Activated gamma-delta T cell treated with Interleukin-2 at 50 U/mL for 16 hours (primary cell): ENCODE measurements at places on chromosomes 5 and 9.

DNA sequence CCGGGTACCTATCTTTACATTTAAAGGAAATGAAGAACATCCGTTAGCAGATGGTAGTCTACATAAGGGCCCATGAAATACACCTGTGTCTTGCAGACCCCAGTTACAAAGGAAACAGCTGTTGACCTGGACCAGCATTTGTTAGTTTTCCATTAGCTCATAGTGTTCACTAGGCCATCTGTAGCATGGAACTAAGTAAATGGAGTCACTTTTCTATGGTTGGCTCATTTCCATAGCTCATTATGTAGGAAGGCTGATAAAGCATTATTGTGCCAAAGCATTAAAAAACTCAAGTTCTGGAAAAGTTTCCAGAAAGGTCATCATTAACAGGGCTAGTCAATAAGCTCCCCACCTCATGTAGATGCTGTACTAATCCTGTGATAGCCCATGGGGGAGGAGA lies 62.1 kb downstream of the PCSK1 start:
- no peak for DNase-seq

DNA sequence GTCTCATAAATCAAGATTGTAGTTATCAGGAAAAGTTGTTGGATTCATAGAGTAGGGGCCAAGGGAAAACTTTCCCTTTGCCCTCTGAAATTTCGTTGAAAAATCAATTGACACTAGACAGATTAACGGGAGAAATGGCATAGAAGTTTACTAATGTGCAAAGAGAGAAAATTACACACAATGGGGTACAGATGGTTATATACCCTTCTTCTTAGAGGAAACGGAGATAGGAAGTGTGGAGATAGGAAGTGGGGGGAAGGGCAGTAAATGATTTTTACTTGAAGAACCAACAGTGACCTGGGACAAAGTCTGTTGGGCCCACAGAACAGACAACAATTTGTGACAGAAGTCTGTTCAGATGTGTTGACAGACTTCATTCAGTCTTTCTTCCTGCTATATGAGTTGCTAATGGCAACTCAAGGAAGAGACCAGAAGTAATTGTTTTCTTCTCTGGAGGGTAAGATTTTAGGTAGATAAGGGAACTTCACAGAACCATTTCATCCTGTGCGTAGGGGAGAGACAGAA lies 177.9 kb downstream of the C9orf152 start:
- DNase-seq: no peak

- DNase-seq: no peak
Measured at GRCh38 chr5:119318256-119318894, 37.4 kb upstream of the TNFAIP8 start.

- no peak for DNase-seq
Measured at GRCh38 chr5:150542933-150543445, 35.1 kb downstream of the NDST1 start.

DNA sequence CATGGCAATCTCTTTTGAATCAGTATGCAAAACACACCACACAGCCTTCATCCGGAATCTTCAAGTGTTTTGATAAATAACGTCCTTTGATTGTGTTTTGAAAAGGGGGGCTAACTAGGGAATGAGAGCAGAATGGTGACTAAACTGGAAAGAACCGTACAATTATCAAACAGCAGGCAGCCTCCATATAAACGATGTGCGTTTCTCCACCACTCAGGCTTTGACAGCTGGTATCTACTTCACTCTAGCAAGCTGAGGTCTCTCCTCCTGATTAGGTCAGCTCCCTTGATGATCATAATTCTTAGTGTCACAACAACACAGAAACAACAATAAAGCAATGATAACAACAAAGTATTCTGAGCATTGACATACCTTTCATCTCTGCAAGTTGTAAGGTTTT lies 465.9 kb downstream of the TUSC1 start:
- DNase-seq: no peak

DNA sequence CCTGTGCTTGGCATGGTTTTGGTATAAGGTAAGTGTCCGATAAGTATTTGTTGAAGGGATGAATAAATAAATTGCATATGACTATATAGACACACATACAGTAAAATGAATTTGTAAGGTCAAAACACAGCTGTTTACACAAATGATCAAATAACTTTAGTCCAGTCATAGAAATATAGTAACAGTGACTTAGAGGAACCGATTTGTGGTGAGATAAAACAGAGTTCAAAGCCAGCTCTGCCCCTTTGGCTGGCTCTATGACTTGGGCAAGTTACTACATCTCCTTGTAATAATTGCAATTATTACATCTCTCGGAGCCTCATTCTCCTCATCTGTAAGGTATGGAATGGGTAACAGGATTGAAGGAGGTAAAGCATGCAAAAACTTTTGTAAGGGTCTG lies 384.0 kb downstream of the PLK2 start:
- no peak for DNase-seq

GRCh38 chr9:33101104-33101951 lies 24.9 kb upstream of the SMU1 start:
- DNase-seq: no peak

- no peak for DNase-seq
Measured at GRCh38 chr5:141876628-141877355, 1.4 kb downstream of the PCDH1 start.

- no peak for DNase-seq
Measured at GRCh38 chr5:88130211-88130815, 138.3 kb downstream of the TMEM161B start.

- DNase-seq: no peak
Measured at GRCh38 chr9:107942856-107943255, 453.3 kb upstream of the KLF4 start.

GRCh38 chr5:141742866-141743851 lies 61.1 kb upstream of the ARAP3 start:
- no peak for DNase-seq
